SK-N-MC (cell line): ENCODE measurements at places on chromosomes 6 and 20.
A peak's percentile ranks its signal among the peaks of the same experiment; 100 is the strongest.

- DNase-seq: no peak
Measured at GRCh38 chr6:150566486-150566885, 33.2 kb upstream of the PLEKHG1 start.

- DNase-seq: no peak
Measured at GRCh38 chr6:49551078-49551865, 804 bp downstream of the C6orf141 start.

DNA sequence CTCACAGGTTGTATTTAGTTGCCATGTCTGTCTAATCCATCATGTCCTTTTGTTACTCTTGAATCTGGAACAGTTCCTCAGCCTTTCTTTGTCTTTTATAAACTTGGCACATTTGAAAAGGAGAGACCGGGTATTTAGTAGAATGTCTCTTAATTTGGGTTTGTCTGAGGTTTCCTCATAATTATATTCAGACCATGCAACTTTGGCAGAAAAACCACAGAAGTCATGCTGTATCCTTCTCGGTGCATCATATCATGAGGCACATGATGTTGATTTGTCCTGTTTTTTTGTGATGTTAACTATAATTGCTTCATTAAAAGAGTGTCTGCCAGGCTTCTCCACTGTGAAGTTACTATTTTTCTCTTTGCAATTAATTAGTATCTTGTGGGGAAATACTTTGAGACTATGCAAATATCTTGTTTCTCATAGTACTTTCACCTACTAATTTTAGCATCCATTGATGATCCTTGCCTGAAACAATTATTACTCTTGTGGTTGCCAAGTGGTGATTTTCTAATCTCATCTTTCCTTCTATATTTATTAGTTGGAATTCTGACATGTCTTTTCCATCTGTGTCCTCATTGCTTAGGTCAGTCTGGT lies 837.3 kb downstream of the DHX35 start:
- DNase-seq: no peak

DNA sequence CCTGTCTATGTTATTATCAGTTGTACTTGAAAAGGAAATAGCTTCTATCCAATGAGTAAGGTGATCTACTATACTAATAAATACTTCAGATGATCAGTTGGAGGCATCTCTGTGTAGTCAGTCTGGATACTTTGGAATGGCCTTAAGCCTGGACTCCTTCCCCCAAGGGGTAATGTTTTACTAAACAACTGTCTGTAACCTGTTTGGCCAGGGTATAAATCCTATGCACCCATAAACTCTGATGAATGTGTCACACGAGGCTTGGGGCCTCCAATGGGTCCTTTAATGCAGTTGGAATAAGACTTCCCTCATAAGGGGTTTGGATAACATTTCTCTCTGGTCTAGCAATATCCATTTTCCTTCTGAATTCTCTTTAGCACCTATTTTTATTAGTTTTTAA lies 19.5 kb upstream of the SLC52A3 start:
- DNase-seq: no peak

GRCh38 chr20:53652859-53653517 lies 59.3 kb upstream of the ZNF217 start:
- no peak for DNase-seq

- peak; percentile 39 for DNase-seq
Measured at GRCh38 chr6:16179970-16180431, 51.1 kb downstream of the MYLIP start.

DNA sequence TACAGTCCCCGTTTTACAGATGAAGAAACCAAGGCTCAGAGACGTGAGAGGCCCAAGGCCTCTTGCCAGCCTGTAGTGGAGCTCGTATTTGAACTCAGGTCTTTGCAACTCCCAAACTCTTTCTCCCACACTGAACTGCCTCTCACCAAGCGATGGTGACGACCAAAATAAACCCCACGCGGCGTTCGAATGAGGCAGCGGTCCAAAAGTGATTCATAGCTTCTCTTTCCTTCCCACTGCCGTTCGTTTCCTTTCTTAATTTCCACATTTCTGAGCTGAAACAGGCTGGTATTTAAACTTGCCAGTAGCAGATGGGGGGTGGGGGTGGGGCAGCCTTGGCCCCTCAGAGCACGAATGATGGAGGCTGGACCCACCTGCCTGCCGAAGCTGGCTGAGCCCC lies 252.9 kb upstream of the KCNG1 start:
- DNase-seq: no peak

DNA sequence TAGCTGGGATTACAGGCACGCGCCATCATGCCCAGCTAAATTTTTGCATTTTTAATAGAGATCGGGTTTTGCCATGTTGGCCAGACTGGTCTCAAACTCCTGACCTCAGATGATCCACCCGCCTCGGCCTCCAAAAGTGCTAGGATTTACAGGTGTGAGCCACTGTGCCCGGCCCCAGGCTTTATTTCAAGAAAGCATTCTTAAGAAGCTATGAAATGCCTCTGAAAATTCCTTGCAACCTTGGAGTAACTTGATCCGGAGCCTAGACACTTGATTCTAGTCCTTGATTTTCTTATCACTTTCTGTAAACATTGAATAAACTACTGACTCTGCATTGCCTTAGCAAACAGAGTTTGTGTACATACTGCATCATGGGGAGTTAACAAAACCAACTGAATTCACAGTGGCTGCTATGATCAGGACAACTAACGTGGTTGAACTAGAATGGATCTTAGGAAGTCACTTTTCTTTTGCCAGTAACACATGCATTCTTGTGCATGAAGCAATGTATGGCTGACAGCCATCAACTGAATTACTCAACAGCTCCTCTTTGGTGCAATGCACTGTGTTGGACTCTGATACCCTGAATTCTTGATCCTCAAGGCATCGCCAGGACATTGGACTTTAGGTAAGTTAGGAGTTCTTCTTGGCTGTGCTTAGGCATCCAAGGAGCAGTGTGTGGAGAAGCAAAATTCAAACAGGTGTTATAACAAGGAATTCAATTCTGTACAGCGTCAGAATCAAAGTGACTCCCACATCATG lies 102.8 kb upstream of the TMEM170B start:
- no peak for DNase-seq

DNA sequence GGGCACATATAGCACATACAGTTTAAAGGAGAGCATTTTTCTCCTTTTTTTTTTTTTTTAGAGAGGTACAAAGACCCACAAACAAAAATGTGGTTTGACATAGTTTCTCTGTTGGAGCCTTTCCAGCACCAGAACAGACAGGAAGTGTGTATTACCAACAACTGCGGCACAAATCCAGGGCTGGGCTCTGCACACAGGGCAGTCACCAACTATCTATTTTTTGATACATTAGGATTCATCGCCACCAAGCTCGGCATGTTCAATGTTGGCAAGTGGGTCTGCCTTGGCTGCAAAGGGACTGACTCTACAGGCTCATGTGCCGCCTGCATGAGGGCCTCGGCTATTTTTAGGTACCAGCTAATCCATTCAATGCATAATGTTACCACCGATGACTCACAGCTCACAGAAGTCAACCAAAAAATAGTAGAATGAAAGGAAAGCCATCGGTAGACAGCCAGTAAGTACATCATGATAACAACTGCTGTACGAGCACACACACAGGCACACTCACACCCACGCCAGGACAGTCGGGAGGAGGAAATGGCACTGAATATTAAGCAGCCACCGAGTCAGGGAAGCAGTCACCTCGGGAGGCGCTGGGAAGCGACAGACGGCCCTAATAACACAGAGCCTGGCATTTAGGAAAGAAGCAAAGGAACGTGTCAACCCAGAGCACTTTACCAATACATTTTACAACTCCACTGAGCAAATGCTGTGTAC lies 81.6 kb downstream of the GMPR start:
- DNase-seq: peak; percentile 62

DNA sequence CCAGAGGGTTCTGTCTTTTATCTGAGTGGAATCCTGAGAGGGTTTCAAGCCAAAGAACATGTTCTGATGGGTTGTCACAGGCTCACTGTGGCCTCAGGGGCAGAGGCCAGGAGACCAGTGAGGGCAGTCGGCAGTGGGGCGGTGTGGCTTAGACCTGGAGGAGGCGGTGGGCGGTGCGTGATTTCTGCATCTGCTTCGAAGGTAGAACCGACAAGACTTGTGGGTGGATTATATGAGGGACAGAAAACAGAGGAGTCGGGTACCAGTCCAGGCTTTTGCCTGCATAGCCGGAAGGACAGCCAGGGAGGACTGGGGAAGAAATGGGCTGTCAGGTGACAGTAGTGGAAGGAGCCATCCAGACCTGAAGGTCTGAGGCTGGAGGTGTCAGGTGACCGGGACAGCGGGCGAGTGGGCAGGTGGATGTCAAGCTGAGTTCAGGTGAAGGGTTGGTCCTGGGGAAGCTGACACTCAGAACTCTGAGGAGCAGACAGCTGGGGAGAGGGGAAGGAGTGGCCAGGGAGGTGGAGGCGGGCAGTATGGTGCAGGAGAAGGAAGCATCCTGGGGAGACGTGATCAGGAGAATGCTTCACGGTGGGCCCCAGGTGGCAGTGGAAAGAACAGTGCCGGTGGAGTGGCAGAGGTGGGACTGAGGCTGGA lies 3.1 kb downstream of the CTSZ start:
- DNase-seq: no peak

- no peak for DNase-seq
Measured at GRCh38 chr6:22295145-22295544, 1.7 kb downstream of the PRL start.

DNA sequence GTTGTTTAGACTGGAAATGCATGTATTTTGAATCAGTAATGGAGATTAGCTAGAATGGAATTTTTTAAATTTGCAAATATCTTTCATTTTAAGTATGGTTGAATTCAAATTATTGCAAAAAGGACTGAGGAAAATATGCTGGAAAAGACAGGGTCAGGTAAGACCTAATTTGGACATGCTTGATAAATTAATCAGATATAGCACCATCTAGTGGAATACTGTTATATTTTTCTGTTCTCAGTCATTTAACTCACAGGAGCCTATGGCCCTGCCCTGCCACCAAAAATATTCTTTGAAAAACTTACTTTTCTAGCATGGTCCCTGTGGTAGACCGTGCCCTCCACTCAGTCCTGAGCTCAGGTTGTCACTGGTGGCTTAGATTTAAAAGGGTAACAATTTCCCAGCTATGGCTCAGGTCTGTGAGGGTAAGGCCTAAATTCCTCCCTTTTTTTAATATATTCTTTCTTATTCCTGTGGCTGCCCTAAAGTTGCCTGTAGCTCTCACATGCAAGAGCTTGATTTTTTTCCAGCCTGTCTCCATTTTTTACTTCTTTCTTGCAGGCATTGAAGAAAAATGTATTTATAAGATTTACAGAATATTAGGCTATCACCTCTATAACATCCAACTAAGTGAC lies 25.3 kb upstream of the KIAA1586 start:
- peak; percentile 37 for DNase-seq

DNA sequence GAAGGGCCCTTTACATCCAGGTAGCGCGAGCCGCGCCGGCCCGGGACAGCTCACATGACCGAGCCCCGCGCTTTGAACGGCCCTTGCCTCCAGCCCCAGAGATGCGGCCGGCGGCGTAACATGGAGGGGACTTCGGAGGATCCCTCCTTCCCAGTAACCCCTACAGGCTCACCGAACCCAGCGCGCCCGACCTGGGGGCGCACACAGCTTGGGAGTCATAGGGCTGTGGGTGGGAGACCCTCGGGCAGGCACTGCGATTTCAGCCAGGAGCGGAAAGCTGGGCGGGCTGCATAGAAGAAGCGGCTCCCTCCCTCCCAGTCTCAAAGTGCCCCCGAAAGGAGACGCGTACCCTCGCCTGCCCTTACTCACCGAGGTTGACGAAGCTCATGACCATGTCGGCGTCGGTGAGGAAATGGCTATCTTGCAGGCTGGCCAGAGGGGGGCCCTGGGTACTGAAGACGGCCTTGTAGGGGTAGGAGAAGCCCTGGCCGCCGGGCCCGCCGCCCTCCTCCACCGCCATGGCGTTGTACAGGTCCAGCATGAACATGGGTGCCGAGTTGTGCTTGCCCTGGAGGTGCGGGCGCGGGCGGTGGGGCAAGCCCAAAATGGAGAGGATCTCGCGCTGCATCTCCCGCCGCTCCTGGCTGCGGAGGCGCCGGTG lies 975 bp downstream of the BMP7 start:
- DNase-seq: no peak

DNA sequence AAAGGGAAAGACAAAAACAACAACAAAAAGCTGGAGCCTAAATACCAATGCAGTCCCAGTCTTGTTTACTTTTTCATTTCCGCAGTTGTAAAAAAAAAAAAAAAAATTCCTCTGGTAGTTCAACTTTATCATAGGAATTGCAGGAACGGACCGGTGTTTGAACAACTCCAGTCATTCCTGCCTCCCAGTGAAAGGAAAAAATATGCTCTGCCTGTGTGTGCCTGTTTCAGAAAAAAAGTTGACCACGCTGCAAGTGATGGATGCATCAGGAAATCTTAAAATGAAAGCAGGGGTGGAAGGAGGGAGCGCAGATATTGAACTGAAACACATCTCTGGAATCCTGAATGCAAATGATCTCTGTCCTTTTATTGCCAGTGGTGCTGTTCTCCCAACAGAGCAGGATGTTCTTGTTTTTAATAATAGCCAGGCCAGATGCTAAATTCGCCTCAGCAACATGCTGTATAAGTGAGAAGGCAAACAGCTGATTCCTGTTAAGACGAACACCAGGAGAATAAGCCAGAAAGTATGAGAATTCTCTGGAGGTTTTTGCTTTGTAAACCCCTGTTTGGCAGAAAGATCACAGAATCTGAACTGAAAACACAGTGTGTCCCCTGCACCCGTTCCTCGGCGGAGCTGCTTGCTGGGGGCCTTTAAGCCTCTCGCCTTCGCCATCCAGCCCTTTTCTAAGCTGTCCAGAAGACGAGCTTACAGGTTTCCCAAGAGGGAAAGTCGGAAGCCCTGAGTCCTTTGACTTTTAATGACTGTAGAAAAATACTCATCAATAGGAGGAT lies 178.4 kb upstream of the SUPT3H start:
- DNase-seq: no peak

- DNase-seq: no peak
Measured at GRCh38 chr20:9156529-9157280, 87.8 kb downstream of the PLCB4 start.

- DNase-seq: no peak
Measured at GRCh38 chr6:22108199-22108598, 188.6 kb downstream of the PRL start.

DNA sequence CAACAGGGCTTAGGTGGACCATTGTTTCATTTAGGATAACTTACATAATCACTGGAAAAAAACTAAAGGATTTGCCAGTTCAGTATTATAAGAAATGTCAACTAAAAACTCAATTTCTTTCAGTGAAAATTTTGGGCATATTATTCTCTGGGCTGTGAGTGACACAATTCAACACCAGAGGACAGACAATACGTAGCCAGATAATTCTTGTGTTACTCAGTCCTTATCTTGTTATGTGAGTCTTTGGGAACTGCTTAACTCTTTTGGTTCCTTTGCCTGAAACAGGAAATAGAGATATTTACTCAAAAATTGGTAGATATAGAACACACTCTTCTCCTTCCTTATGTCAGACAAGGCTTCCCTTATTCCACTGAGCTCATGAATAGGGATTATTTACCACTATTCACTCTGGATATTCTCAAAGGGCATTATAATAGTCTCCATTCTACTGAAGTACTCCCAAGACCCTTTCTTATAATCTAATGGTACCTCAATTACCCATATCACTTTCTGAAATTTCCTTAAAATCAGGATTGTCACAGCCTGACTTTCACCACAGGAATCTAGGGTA lies 4.9 kb upstream of the BEND6 start:
- DNase-seq: no peak
